ENCODE measurements at places on chromosomes 1 and 21.

- no peaks in the 10 kb centered on the region for H3K36me3 ChIP-seq
- ATAC-seq: peak; percentile 31
- peaks cover 68% of the 10 kb centered on the region for H3K27me3 ChIP-seq
- H3K4me1 ChIP-seq: peaks cover 23% of the 10 kb centered on the region
- H3K27ac ChIP-seq: no peak within 1 kb of the TSS
Observed at GRCh38 chr1:22710701-22711049, at the start of gene EPHB2. TSS of gene EPHB2 (plus strand) at chr1:22710839. CDS start at chr1:22710983, 144 bp downstream.

DNA sequence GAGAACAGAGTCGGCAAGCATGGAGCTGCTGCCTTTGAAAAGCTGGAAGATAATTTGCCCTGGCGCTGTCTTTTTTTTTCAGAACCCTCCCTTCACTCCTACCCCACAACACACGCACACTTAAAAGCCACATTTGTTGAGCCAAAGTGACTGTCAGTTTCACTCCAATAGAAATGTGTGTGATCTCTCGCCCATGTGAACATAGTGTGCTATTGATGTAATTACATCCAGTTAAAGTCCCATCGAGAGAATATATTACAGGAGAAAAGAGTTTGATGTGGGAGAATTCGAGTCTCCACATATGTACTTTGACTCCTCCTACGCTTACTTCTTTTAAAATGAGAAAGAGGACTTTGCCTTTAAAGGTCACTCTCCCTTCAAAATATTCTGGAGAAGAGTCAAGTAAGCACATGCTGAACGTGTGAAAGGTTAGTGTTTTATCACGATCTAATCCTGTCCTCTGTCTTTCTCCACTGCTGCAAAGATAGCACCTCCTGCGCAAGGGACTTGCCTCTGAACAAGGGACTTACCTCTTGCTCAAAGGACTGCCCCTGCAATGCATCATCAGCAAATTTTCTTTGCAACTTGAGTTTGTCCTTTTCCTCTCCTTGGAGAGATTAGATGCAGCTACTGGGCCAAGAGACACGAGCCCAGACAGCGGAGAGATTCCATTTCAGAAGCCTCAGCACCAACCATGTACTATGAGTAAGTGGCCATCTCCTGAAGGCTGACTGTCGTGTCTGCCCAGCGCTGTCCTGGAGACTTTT, 613.9 kb downstream of the PTPRU start:
- no peaks in the 10 kb centered on the region for H3K36me3 ChIP-seq
- no peak overlapping the region for H3K27ac ChIP-seq
- H3K27me3 ChIP-seq: peaks cover 40% of the 10 kb centered on the region
- no peak overlapping the region for H3K4me3 ChIP-seq

GRCh38 chr1:60847855-60848582, 234.3 kb upstream of the NFIA start:
- no peaks in the 10 kb centered on the region for H3K27me3 ChIP-seq
- no peak overlapping the region for H3K4me3 ChIP-seq
- H3K27ac ChIP-seq: no peak overlapping the region
- no peaks in the 10 kb centered on the region for H3K36me3 ChIP-seq
- no peaks in the 10 kb centered on the region for H3K4me1 ChIP-seq

- H3K4me1 ChIP-seq: no peaks in the 10 kb centered on the region
- peaks cover 6% of the 10 kb centered on the region for H3K36me3 ChIP-seq
- ATAC-seq: no peak
- no peak overlapping the region for H3K27ac ChIP-seq
- H3K27me3 ChIP-seq: peaks cover 49% of the 10 kb centered on the region
Observed at GRCh38 chr21:32248571-32249461, 30.0 kb downstream of the MIS18A start.

DNA sequence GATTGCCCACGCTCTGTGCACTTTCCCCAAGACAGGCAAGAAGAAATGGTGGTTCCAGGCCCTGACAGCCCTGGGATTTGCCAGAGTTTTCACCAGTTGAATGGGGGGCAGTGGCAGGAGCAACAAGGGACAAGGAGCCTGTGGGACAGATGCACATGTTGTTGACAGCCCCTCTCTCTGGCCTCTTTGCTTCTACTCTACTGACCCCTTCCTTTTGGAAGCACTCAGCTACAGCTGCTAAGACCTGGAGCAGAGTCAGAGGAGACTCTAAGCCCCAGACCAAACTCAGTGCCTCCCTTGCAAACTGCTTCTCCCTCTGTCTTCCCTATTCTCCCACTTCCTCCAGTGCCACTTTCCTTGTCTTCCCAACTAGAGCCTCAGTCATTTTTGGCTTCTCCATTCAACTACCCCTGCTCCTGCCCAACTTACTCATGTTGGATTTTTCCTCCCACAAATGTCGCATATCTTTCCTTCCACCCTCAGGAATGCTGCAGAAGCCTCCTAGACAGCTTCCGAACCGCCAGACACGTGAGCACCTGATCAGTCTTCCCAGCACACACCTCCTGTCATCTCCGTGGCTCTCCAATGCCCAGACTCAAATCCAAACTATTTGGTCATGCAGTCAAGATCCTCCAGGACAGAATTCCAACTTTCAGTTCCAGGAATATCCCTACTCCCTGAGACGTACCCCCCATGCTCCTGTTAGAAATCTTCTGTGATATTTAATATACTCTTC, 9.1 kb downstream of the INKA2 start:
- ATAC-seq: no peak
- no peaks in the 10 kb centered on the region for H3K27me3 ChIP-seq
- H3K27ac ChIP-seq: no peak overlapping the region
- H3K4me3 ChIP-seq: no peak overlapping the region
- H3K36me3 ChIP-seq: no peaks in the 10 kb centered on the region

- no peak for ATAC-seq
- H3K36me3 ChIP-seq: peaks cover 17% of the 10 kb centered on the region
- no peak overlapping the region for H3K27ac ChIP-seq
- no peak overlapping the region for H3K4me3 ChIP-seq
- H3K27me3 ChIP-seq: no peaks in the 10 kb centered on the region
Observed at GRCh38 chr1:56494306-56494705, 85.1 kb downstream of the PLPP3 start.

- H3K4me1 ChIP-seq: no peaks in the 10 kb centered on the region
- H3K36me3 ChIP-seq: no peaks in the 10 kb centered on the region
- no peak overlapping the region for H3K4me3 ChIP-seq
- H3K27ac ChIP-seq: no peak overlapping the region
- ATAC-seq: no peak
Observed at GRCh38 chr1:30172299-30172694, 551.1 kb downstream of the MATN1 start.

GRCh38 chr1:92410706-92411105, 76.0 kb downstream of the GFI1 start:
- no peaks in the 10 kb centered on the region for H3K27me3 ChIP-seq
- H3K27ac ChIP-seq: no peak overlapping the region
- H3K4me1 ChIP-seq: no peaks in the 10 kb centered on the region
- ATAC-seq: no peak
- H3K4me3 ChIP-seq: no peak overlapping the region

DNA sequence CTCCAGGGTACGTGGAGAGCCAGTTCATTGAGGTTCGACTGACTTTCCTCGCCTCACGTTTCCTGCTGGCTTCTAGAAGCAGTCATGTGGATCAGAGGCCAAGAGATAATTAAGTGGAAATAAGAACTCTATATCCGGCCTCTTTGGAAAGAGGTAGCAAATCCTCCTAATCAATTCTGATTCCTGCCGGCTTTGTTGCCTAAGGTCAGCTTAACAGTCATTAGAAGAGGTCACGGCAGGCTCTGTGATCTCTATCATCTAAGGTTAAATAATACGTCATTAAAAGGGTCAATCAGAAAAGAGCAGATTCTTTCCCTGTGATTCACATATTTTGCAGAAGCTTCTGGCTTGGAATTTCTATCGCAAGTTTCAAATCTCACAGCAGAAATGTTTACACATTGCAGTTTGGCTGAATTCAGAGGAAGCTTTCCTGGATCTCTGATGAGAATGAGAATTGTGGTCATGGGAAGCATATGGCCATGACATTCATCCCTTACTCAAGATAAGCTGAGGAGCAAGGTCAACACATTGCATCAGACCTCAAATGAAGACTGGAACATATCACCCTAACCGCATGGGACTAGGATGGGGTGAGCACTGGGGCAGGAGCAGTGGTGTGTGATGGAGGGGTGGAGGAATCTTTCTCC, 189.4 kb downstream of the PBX1 start:
- no peaks in the 10 kb centered on the region for H3K27me3 ChIP-seq
- ATAC-seq: no peak
- no peaks in the 10 kb centered on the region for H3K4me1 ChIP-seq
- no peak overlapping the region for H3K4me3 ChIP-seq
- H3K27ac ChIP-seq: no peak overlapping the region

- no peaks in the 10 kb centered on the region for H3K27me3 ChIP-seq
- H3K36me3 ChIP-seq: peaks cover 67% of the 10 kb centered on the region
- H3K27ac ChIP-seq: peak overlapping the region; percentile 88
- peaks cover 91% of the 10 kb centered on the region for H3K4me1 ChIP-seq
- ATAC-seq: peak; percentile 53
Observed at GRCh38 chr1:66371233-66372005, 162.5 kb upstream of the SGIP1 start.

DNA sequence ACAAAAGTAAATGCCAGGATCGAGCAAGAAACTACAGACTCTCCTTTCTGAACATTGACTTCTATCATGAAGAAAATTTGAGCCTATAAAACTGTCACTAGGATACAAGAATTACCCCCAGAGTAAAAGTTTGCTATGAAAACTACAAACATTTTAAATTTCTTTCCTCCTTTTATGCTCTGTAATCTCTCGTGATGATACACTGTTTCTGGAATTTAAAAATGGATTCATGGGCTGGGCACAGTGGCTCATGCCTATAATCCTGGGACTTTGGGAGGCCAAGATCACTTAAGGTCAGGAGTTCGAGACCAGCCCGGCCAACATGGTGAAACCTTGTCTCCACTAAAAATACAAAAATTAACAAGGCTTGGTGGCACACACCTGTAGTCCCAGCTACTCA, 181.3 kb downstream of the ZNF281 start:
- H3K27ac ChIP-seq: no peak overlapping the region
- H3K4me3 ChIP-seq: no peak overlapping the region
- H3K27me3 ChIP-seq: peaks cover 34% of the 10 kb centered on the region

GRCh38 chr1:64234714-64235113, 31.3 kb downstream of the UBE2U start:
- no peak for ATAC-seq
- no peak overlapping the region for H3K4me3 ChIP-seq
- H3K27me3 ChIP-seq: peaks cover 25% of the 10 kb centered on the region

DNA sequence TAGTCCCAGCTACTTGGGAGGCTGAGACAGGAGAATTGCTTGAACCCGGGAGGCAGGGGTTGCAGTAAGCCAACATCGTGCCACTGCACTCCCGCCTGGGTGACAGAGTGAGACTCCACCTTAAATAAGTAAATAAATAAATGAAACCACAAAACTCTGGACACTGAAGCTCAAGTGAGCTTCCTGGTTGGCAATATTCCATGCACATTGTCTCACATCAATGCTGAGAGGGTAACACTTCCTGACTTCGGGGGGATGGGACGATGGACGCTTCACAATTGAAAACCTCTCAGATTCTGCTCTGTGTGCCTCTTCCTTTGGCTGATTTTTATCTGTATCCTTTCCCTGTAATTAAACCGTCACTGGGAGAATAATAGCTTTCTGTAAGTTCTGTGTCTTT, 70.0 kb upstream of the ZNF644 start:
- H3K4me3 ChIP-seq: no peak overlapping the region
- H3K36me3 ChIP-seq: no peaks in the 10 kb centered on the region
- no peak for ATAC-seq
- H3K27me3 ChIP-seq: peaks cover 10% of the 10 kb centered on the region
- H3K27ac ChIP-seq: no peak overlapping the region

DNA sequence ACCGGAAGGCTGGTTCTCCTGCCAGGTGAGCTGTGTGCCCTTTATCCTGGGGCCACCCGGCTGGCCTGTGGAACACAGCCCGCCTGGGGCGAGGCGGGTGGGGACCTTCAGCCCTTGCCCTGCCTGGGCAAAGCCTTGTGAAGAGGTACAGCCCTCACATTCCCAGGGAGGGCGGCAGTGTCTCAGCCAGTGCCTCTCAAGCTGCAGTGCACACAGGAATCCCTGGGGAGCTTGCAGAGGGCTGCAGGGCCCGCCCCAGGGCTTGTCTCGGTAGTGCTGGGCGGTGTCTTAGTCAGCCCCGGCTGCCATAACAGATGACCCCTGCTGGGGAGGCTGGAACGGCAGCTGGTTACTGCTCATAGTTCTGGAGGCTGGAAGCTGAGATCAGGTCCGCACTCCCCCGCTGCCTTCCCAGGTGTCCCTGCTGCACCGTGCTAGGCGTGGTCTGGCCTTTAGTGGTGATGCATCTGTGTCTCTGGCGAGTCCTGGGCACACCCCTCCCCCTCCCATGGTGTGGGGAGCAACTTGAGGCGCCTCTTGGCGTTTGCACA, 12.6 kb downstream of the DFFB start:
- peaks cover 3% of the 10 kb centered on the region for H3K4me1 ChIP-seq
- H3K36me3 ChIP-seq: peaks cover 60% of the 10 kb centered on the region
- no peak overlapping the region for H3K4me3 ChIP-seq
- H3K27ac ChIP-seq: no peak overlapping the region
- no peak for ATAC-seq
- no peaks in the 10 kb centered on the region for H3K27me3 ChIP-seq

DNA sequence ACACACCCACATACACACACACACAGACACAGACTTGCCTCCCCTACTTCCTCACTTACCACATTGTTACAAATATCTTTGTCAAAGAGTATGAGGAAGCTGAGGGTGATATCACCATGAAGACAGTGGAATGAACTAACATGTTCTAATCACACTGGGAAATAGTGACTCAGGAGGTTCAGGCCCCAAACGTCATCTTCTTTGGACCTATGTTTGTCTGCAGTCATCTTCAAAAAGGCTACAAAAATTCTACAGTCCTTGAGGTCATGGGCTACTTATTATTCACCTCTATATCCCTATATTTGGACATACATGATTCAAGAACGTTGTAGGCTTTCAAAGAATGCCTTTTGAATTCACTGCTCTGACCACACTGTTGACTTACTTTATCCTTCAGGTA, 2.1 kb upstream of the LCE2C start:
- H3K27me3 ChIP-seq: peaks cover 51% of the 10 kb centered on the region
- H3K36me3 ChIP-seq: no peaks in the 10 kb centered on the region
- no peaks in the 10 kb centered on the region for H3K4me1 ChIP-seq
- ATAC-seq: no peak

DNA sequence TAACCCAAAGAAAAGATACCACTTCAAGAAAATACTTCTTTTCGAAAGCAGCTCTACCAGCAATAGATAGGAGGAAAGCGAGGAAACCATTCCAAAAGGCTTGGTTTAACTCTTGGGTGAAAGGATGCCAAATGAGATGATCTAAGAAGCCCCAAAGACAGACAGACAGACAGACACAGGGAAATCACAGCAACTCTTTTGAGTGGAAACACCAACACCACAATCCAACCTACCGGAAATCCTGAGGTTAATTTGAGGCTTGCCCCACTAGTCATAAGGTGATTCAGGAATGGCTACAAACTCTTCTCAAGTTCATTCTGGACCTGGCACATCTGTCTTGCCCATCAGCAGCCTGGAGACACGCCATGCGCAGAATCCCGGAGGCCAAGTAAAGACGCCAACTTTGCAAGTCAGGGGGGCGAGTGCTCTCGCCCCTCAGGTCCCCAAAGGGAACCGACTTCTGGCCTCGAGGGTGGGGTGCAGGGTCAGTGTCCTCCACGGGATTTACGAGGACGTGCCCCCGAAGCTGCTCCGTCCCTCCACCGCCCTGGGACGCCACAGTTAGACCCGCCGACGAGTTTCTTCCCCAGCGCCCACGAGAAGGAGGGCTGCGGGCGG, 778 bp downstream of the EVI5 start:
- no peaks in the 10 kb centered on the region for H3K27me3 ChIP-seq
- no peaks in the 10 kb centered on the region for H3K36me3 ChIP-seq
- no peak for ATAC-seq

- peaks cover 13% of the 10 kb centered on the region for H3K4me1 ChIP-seq
- ATAC-seq: no peak
- H3K27me3 ChIP-seq: peaks cover 32% of the 10 kb centered on the region
- H3K27ac ChIP-seq: no peak overlapping the region
- H3K36me3 ChIP-seq: no peaks in the 10 kb centered on the region
Observed at GRCh38 chr1:206136241-206136640, 19.1 kb upstream of the AVPR1B start.
